ENCODE measurements at places on chromosomes 3 and 15. TPM values are rescaled to one million over a fixed set of nuclear protein-coding genes. Genes with fewer than 3 reads are reported as not detected.

DNA sequence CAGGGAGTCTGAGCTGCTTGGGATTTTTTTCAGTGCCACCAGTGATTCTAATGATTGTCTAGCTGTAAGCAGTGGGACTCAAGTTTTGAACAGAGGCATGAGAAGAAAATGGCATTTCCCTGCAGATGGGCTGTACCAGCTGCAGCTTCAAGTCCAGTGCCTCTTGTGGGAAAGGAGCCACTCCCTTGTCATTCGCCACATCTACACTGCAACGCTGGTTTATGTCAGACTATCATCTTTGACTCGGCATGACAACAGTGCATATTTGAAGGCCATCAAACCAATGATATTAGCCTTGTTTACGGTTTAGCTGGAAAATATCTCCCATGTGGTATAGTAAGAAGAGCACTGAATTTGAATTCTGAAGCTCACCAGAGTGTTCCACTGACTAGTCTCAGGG, 22.2 kb downstream of the SCG5 start:
- H3K27me3 ChIP-seq = no peaks in the 10 kb centered on the region
- DNase-seq = no peak
- no peak overlapping the region for H3K27ac ChIP-seq
- no peaks in the 10 kb centered on the region for H3K4me1 ChIP-seq
- H3K4me3 ChIP-seq = no peak overlapping the region

DNA sequence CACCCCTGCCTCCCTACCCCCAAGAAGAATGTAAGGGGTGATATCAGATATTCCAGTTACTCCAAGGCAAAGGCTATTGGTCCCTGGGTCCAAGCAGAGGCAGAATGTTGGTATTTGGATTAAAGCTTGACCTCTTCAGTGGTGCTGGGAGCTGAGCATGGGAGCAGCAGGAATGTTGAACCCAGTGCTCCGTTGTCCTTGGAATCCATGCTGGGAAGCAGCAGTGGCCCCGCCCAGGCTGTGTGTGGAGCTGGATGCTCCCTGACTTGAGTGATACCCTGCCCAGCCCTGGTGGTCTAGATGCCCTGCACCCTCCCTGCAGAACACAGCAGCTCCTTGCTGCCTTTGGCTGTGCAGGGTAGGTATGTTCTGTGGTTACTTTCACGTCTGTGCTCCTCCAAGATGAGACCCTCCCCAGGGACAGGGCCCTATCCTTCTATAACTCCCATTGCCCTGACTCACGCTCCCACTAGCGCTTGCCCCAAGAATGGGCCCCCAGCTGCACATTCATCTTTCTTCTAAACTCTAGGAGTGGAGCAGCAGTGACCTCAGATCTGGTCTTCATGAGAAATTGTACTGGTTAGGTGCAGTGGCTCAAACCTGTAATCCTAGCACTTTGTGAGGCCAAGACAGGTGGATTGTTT, 35.1 kb downstream of the UMPS start:
- H3K27ac ChIP-seq = peak overlapping the region; percentile 14
- H3K36me3 ChIP-seq = peaks cover 42% of the 10 kb centered on the region
- no peaks in the 10 kb centered on the region for H3K27me3 ChIP-seq
- DNase-seq = no peak

DNA sequence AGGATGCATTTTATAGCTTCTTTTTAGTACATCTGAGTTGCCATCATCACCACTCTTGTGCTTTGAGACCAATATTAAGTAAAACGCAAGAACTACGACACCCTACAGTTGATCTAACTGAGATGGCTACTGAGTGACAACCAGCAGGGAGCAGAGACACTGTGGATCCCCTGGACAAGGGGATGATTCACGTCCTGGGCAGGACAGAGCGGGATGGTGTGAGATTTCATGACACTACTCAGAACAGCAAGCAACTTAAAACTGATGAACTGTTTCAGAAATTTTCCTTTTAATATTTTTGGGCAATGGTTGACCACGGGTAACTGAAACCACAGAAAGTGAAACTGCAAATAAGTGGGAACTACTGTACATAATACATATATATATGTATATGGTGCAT, 299.2 kb downstream of the ADAMTS17 start:
- H3K27ac ChIP-seq = no peak overlapping the region
- no peaks in the 10 kb centered on the region for H3K27me3 ChIP-seq
- no peaks in the 10 kb centered on the region for H3K36me3 ChIP-seq
- no peak overlapping the region for H3K4me3 ChIP-seq
- no peak for DNase-seq

GRCh38 chr3:49593041-49593440, 38.8 kb downstream of the BSN start:
- no peak overlapping the region for H3K27ac ChIP-seq
- H3K4me3 ChIP-seq = no peak overlapping the region
- no peaks in the 10 kb centered on the region for H3K27me3 ChIP-seq
- no peaks in the 10 kb centered on the region for H3K4me1 ChIP-seq
- no peaks in the 10 kb centered on the region for H3K36me3 ChIP-seq

GRCh38 chr15:61528581-61528910, 299.4 kb upstream of the RORA start:
- H3K27ac ChIP-seq = no peak overlapping the region
- no peaks in the 10 kb centered on the region for H3K4me1 ChIP-seq
- DNase-seq = no peak
- H3K27me3 ChIP-seq = no peaks in the 10 kb centered on the region
- H3K4me3 ChIP-seq = no peak overlapping the region

GRCh38 chr15:72230197-72231065, 559 bp downstream of the PKM start:
- H3K4me1 ChIP-seq = peaks cover 35% of the 10 kb centered on the region
- peak overlapping the region; percentile 91 for H3K4me3 ChIP-seq
- peak overlapping the region; percentile 92 for H3K27ac ChIP-seq
- H3K36me3 ChIP-seq = peaks cover 7% of the 10 kb centered on the region

DNA sequence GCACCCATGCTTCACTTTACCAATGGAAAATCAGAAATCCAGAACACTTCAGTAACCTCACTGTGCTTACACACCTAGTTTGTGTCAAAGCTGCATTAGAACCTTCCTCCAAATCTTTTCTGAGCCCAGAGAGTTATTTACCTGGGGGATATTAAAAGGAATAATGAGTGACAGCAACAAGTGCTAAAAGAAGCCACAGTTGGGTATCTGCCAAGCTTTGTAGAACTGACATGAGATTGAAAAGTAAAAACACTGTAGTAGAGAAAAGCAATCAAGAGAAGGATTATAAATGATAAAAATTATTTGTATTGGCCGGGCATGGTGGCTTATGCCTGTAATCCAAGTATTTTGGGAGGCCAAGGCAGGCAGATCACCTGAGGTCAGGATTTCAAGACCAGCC, 8.8 kb upstream of the TBC1D23 start:
- H3K4me1 ChIP-seq = peaks cover 6% of the 10 kb centered on the region
- no peaks in the 10 kb centered on the region for H3K27me3 ChIP-seq
- DNase-seq = no peak
- no peaks in the 10 kb centered on the region for H3K36me3 ChIP-seq
- no peak overlapping the region for H3K27ac ChIP-seq

DNA sequence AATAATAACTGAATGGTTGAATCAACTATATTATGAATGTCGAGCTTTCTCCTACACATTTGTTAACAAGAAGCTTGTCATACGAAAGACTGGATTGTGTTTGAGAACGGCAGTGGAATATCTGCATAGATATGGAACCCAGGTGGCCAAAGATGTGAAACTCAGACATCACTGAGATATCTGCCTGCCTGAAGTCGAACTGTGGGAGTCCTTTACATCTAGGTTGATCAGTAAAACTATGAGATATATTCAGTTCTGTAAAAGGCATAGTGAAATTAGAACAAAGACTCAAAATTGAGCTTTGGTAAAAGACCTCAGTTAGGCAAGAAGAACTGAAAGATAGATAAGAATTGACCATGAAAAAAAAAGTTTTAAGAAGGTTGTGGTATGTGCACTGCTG, 41.5 kb upstream of the TOP2B start:
- no peaks in the 10 kb centered on the region for H3K36me3 ChIP-seq
- no peaks in the 10 kb centered on the region for H3K27me3 ChIP-seq
- no peak for DNase-seq
- H3K4me3 ChIP-seq = no peak overlapping the region
- no peaks in the 10 kb centered on the region for H3K4me1 ChIP-seq
- no peak overlapping the region for H3K27ac ChIP-seq

GRCh38 chr3:50245831-50246516, 10.0 kb downstream of the GNAI2 start:
- DNase-seq = peak; percentile 85
- H3K4me1 ChIP-seq = peaks cover 18% of the 10 kb centered on the region
- no peaks in the 10 kb centered on the region for H3K36me3 ChIP-seq

DNA sequence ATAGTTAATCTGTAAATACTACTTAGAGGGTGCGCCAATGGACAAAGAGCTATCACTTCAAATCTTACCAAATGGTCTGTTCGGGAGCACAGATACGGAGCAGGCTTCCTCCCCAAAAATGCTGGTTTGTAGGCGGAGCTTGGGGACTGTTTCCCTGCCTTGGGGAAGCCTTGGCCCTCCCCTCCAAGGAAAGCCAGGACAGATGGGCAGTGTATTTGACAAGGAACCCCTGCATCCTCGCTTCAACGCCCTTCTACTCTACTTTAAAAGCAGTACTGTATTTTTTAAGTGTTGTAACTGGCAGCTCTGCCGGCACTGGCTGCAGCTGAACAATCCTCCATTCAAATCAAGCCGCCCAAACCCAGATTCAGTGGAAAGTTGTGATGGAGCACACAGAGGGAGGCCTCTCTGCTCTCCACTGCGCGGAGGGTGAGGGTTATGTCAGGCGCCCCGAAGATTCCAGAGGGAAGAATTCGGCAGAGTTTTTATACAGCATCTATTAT, 83.1 kb upstream of the FNDC3B start:
- DNase-seq = no peak
- H3K36me3 ChIP-seq = no peaks in the 10 kb centered on the region
- no peak overlapping the region for H3K4me3 ChIP-seq
- no peaks in the 10 kb centered on the region for H3K4me1 ChIP-seq

DNA sequence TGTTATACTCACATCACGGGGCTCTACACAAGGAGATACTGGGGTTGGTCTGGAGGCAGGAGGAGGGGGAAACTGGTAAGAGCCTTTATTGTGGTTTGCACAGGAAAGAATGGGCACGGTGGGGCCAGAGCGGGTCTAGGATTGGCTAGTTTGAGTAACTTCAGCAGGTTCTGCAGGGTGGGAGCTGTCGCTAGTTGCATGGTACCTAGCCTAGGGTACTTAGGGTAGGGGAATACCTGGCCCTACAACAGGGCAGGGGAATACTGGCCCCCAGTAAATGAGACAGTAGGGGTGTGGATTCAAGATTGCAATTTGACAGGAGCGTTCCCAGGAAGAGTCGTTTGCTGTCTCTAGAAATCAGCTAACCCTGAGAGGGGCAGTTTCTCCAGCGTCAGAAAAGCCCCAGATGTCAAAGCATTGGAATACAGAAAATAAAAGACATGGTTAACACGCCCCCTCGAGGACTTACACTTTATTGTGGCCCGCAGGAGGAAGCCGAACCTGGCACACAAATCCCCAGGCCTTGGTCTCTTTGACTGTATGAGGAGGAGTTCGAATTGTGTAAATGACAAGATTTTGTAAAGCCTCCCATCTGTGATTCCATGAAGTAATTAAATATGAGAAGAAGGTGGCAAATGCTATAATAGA, 32.0 kb downstream of the ST8SIA2 start:
- H3K27me3 ChIP-seq = no peaks in the 10 kb centered on the region
- no peak overlapping the region for H3K27ac ChIP-seq

GOLGA6L25 gene
- not detected for total RNA-seq

MUC13 gene
- not detected for total RNA-seq

PRSS50 gene
- not detected for total RNA-seq

All from A673 (cell line).